ENCODE measurements at places on chromosomes 6 and 20.
A peak's percentile ranks its signal among the peaks of the same experiment; 100 is the strongest.

DNA sequence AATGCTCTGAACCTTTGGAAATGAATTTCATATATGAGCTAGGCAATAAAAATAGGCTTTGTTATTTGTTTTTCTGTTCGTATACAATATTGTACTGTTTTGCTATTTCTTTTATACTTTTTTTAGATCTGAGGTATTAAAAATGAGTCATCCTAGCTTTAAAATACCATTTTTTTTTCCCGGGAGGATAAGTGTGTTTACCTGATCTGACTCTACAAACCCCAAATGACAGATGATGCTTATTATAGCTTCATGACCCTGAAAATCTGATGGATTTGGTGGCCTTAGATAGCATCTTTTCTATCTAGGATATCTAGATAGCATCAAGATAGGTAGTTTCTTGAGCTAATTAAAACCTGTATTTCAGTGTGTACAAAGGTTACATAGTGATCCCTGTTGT lies 206.4 kb downstream of the DTNBP1 start:
- H3K36me3 ChIP-seq, result no peaks in the 10 kb centered on the region
- DNase-seq, result no peak
- no peaks in the 10 kb centered on the region for H3K27me3 ChIP-seq
- no peak overlapping the region for H3K4me3 ChIP-seq
- peaks cover 10% of the 10 kb centered on the region for H3K4me1 ChIP-seq

DNA sequence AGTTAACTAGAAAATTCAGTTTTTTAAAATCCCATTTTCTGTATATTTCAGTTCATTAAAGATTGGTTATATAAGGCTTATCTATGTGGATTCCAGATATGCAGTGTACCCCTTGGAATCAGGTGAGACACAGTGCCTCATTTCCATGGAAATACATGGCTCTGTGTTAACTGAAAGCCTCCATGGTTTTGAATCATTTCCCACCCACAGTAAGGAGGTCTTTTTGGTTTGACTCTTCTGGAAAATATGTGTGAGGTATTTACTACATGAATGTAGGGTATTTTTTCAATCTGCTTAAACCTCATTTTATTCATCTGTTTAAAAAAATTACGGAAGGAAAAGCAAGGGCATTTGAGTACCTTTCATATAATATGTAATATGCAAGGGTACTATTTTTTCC lies 25.5 kb downstream of the RNF144B start:
- no peak overlapping the region for H3K4me3 ChIP-seq
- no peaks in the 10 kb centered on the region for H3K27me3 ChIP-seq
- no peak overlapping the region for H3K27ac ChIP-seq
- no peaks in the 10 kb centered on the region for H3K4me1 ChIP-seq

- H3K36me3 ChIP-seq, result no peaks in the 10 kb centered on the region
- DNase-seq, result no peak
- H3K4me1 ChIP-seq, result peaks cover 25% of the 10 kb centered on the region
- H3K27ac ChIP-seq, result no peak overlapping the region
Observed at GRCh38 chr20:49715466-49715865, 1.8 kb upstream of the B4GALT5 start.

- no peaks in the 10 kb centered on the region for H3K27me3 ChIP-seq
- no peak for DNase-seq
- H3K4me1 ChIP-seq, result no peaks in the 10 kb centered on the region
- H3K27ac ChIP-seq, result no peak overlapping the region
Observed at GRCh38 chr6:105152880-105153279, 26.9 kb downstream of the POPDC3 start.

DNA sequence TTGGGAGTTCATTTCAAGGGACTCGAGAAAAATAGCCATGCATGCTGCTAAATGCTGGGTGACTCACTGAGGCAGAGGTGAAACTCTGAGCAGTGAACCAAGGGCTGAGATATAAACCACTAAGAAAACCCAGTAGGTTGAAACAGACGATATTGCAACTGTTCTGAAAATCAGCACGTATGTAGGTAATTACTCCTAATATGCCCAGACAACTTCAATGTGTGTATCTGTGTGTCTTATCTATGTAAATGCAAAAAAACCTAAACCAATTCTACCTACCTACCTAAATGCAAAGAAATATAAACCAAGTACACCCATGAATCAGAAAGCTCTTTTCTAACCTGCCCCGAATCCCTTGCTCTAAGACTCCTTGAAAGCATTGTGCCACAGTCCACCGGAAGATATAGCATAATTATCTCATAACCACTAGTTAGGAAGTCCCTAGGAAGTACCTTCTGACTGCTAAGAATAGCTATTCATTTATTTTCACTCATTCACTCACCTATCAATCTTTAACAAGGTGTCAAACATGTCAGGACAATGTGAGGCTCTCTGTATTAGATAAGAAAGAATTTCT lies 458.7 kb upstream of the RUNX2 start:
- no peak overlapping the region for H3K27ac ChIP-seq
- no peaks in the 10 kb centered on the region for H3K4me1 ChIP-seq
- no peaks in the 10 kb centered on the region for H3K27me3 ChIP-seq
- no peak overlapping the region for H3K4me3 ChIP-seq

- no peak for DNase-seq
- H3K36me3 ChIP-seq, result no peaks in the 10 kb centered on the region
- no peaks in the 10 kb centered on the region for H3K27me3 ChIP-seq
- no peaks in the 10 kb centered on the region for H3K4me1 ChIP-seq
- H3K27ac ChIP-seq, result no peak overlapping the region
- H3K4me3 ChIP-seq, result no peak overlapping the region
Observed at GRCh38 chr6:166152660-166153059, 15.0 kb downstream of the TBXT start.

DNA sequence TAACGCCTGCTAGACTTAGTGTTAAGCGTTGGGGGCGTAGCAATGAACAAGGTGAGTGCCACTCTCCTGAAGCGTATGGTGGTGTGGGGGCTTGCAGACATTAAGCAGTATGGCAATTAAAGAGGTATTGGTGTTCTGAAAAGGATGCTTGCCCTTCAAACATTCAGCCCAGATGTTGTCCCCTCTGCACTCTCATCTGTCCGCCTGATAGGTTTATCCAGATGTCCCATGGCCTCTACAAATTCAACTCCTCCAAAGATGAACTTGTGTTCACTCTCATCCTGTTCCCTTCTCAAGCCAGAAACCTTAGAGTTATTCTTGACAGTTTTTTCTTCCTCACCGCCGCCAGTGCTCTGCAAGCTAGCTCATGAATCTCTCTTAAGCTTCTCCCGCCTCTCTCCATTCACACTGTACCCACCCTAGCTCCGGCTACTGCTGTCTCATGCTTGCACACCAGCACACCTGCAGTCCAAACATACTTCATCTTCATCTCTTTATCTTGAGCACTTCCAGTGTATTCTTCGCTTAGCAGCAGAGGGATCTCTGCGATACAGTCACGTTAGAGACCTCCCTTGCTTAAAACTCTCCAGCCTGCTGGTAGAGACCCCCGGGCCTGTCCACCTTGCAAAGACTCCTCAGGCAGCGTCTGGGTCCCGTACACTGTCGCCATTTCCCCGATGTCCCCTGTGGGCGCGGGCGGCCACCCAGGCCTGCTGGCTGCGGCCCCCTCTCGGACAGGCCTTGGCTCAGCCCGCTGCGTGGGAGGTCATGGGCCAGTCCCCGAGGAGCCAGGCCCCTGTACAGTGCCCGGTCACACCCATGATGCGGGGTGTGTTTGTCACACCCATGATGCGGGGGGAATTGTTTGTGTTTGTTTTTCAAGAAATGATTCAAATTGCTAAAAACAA lies 962 bp downstream of the DDX27 start:
- no peak for DNase-seq
- H3K27ac ChIP-seq, result peak overlapping the region; percentile 98
- peak overlapping the region; percentile 100 for H3K4me3 ChIP-seq
- H3K27me3 ChIP-seq, result no peaks in the 10 kb centered on the region

DNA sequence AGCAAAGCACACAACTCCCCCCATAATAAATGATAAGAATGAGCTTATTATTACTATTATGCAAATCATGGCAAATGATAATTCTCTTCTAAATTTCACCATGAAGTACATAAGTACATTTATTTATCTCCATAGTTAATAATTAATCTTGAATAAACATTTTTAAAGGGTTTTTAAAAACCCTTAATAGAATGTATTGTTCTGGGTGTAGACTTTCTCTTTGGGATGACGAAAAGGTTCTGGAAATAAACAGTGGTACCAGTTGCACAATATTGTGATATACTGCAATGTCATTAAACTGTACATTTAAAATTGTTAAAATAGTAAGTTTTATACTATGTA lies 18.0 kb downstream of the DST start:
- no peaks in the 10 kb centered on the region for H3K27me3 ChIP-seq
- H3K36me3 ChIP-seq, result no peaks in the 10 kb centered on the region
- H3K4me3 ChIP-seq, result no peak overlapping the region

GRCh38 chr6:24391756-24392405 lies 10.9 kb upstream of the MRS2 start:
- H3K27ac ChIP-seq, result no peak overlapping the region
- no peak for DNase-seq
- H3K27me3 ChIP-seq, result no peaks in the 10 kb centered on the region
- no peaks in the 10 kb centered on the region for H3K36me3 ChIP-seq
- no peak overlapping the region for H3K4me3 ChIP-seq

- H3K27ac ChIP-seq, result no peak overlapping the region
- no peak overlapping the region for H3K4me3 ChIP-seq
- no peak for DNase-seq
Observed at GRCh38 chr6:82144852-82145340, 102.6 kb downstream of the IBTK start.

GRCh38 chr6:53437557-53438202 lies 88.9 kb upstream of the ELOVL5 start:
- H3K36me3 ChIP-seq, result no peaks in the 10 kb centered on the region
- no peak overlapping the region for H3K4me3 ChIP-seq
- DNase-seq, result peak; percentile 13
- H3K27ac ChIP-seq, result no peak overlapping the region

DNA sequence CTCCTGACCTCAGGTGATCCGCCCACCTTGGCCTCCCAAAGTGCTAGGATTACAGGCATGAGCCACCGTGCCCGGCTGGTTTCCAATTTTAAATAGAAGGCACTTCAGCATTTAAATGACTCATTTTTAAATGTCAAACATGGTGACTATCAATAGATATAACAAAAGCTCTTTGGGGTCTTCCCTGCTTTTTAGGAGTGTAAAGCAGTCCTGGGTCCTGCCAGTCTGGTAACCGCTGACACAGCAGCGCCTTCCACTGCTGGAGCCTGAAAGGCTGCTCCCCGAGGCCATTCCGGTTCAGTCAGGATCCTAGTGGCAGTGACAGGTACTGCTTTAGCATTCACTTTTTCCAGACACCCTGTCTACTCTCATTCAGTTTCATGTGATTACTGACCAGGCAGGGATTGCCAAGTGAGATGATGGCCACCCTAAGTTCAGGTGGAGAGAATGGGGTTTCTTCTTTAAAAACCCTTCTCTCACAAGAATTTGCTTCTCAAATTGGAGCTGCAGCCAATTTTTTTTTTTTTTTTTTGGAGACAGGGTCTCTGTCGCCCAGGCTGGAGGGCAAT lies 5.1 kb downstream of the DIDO1 start:
- no peak overlapping the region for H3K27ac ChIP-seq
- H3K27me3 ChIP-seq, result no peaks in the 10 kb centered on the region
- peaks cover 85% of the 10 kb centered on the region for H3K4me1 ChIP-seq
- no peak overlapping the region for H3K4me3 ChIP-seq
- no peaks in the 10 kb centered on the region for H3K36me3 ChIP-seq

- H3K27me3 ChIP-seq, result no peaks in the 10 kb centered on the region
- no peak overlapping the region for H3K4me3 ChIP-seq
- DNase-seq, result no peak
- H3K36me3 ChIP-seq, result no peaks in the 10 kb centered on the region
- H3K4me1 ChIP-seq, result no peaks in the 10 kb centered on the region
- no peak overlapping the region for H3K27ac ChIP-seq
Observed at GRCh38 chr6:160274871-160275510, 16.4 kb upstream of the SLC22A2 start.

DNA sequence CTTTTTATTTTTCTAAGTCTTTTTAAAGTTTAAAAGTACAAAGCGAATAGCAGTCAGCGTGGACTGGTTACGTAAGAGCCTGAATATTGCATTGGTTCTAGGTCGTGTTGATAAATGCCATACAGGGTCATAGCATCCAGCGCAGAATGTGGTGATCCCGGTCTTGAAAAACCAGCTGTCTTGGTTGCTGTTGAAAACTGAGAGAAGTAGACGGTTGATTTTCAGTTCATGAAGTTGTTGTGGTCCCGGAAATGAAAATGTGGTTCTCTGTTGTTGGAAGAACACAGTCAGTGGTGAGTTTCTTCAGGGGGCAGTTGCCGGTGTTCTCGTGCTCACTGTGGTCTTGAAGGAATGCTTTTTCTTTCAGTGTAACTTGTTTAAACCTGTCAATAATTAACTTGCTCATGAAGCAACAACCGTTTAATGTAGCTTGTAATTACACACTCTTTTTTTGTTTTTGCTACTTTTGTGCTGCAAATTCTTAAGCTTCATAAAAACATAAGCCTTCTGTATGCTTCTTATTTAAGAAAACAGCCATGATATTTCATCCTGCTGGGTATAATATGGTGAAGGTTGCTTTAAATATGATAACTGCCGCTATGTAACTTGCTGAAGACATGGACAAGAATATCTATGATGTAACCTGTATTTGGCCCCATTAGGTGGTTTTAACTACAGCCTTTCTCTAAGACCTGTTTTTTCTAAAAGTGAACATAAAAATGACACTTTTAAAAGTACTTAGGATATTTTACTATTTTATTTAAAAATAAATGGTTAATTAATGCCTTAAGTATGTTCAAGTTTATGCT lies 64.8 kb upstream of the KIF25 start:
- H3K36me3 ChIP-seq, result no peaks in the 10 kb centered on the region
- DNase-seq, result no peak
- no peaks in the 10 kb centered on the region for H3K4me1 ChIP-seq
- H3K27me3 ChIP-seq, result no peaks in the 10 kb centered on the region
- no peak overlapping the region for H3K4me3 ChIP-seq
- H3K27ac ChIP-seq, result no peak overlapping the region

DNA sequence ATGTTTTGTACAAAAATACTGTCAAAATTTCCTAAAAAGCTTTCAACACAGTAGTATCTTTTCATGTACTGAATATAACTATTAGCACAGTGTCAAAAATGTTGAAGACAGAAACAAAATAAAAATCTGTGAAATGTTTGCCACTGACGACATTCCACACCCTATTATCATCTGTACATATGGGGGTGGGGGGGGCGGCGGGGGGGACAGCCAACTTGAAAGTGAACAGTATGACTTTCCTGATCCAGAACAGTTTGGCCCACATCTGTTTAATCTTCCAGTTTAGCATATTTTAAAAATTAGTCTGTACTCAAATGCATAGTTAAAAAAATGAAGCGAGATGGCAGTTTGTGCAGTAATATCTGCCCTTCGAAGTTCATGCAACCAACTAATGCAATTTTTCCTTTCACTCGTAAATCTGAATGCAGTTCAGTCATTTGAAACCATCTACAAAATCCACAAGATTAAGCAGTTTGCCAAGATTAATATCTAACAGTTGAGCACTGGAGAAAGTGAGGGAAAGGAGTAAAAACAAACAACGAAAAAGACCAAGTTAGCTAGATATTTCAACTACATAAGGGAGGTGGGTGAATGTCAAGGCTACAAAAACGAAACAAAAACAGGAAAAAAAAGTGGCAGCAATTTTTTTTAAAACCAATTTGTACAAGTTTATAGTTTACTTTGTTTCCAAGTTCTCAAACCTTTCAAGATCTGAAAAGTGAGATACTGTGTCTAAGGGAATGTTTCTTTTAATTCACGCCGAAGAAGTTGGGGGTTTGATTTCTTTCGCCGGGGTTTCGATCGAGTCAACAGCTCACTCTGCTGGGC lies 1.9 kb downstream of the CITED2 start:
- H3K27ac ChIP-seq, result peak overlapping the region; percentile 96
- no peak for DNase-seq
- no peaks in the 10 kb centered on the region for H3K27me3 ChIP-seq
- H3K4me3 ChIP-seq, result peak overlapping the region; percentile 98
